HCT116 (cell line): ENCODE measurements at places on chromosomes 16 and 17. TPM values are rescaled to one million over a fixed set of nuclear protein-coding genes. Genes with fewer than 3 reads are reported as not detected.

Gene KRTAP9-4
- total RNA-seq: not detected

DNA sequence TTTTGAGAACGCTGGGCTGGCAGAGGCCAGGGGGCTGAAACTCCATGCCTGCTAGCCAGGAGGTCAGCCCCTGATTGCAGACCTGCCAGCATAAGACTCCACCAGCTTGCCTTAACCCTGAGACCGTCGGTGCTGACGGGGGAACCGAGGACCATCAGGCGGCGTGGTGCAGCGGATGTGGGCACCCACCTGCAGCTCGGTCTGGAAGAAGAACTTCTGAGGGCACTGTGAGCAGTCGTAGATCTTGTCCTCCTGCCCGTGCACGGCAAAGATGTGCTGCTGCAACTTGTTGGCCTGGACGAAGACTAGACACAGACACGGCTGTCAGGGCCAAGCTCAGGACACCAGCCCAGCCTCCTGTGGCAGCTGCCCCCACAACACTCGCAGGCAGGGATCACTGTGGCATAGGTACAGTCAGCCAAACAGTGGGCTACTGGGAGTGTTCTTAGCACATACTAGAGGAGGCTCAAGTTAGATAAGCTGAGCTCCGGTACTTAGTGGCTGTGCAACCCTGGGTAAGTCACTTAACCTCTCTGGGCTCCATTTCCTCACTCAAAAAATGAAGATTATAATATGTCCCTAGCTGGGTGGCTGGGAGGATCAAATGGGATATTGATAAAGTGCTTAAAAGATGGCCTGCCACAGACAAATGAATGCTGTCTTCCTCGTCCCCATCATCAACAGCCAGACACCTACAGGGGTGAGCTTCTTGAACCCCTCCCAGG, 150.0 kb downstream of the C16orf78 start:
- H3K27ac ChIP-seq: no peak overlapping the region
- no peak overlapping the region for H3K4me3 ChIP-seq
- DNase-seq: no peak

Gene CCDC43
- 33.0 TPM for total RNA-seq

DNA sequence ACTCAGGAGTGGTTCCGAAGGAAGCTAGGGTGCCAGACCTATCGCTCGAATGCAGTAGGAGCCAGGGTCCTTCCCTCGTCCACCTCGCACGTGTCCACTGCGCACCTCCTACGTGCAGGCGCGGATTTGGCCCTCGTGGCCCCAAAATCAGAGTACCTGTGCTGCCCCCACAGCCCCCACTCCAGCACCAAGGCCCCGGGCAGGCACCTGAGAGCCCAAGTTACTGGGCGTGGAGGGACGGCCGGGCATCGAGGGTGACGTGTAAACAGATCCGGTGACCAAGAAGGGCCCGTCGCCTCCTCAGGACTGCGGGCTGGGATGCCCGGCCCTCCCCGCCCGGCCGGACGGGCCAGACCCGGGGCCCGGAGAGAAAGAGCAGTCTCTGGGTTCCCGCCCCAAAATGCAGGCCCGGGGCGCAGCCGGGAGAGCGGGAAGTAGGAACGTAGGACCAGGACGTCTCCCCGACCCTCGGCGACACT, 492 bp downstream of the SLC25A39 start:
- peaks cover 19% of the 10 kb centered on the region for H3K36me3 ChIP-seq
- DNase-seq: no peak
- H3K27ac ChIP-seq: peak overlapping the region; percentile 98
- peaks cover 30% of the 10 kb centered on the region for H3K4me1 ChIP-seq

Gene LGALS9C
- total RNA-seq: not detected

GRCh38 chr16:84700446-84701300, 873 bp downstream of the USP10 start:
- H3K4me1 ChIP-seq: peaks cover 5% of the 10 kb centered on the region; the same call in 1 of the 2 replicates
- peak overlapping the region; percentile 90 for H3K4me3 ChIP-seq
- no peak for DNase-seq
- peak overlapping the region; percentile 90 for H3K27ac ChIP-seq
- 0 out of 2 replicates have a peak, but pooled peaks cover 8% of the 10 kb centered on the region for H3K36me3 ChIP-seq

DNA sequence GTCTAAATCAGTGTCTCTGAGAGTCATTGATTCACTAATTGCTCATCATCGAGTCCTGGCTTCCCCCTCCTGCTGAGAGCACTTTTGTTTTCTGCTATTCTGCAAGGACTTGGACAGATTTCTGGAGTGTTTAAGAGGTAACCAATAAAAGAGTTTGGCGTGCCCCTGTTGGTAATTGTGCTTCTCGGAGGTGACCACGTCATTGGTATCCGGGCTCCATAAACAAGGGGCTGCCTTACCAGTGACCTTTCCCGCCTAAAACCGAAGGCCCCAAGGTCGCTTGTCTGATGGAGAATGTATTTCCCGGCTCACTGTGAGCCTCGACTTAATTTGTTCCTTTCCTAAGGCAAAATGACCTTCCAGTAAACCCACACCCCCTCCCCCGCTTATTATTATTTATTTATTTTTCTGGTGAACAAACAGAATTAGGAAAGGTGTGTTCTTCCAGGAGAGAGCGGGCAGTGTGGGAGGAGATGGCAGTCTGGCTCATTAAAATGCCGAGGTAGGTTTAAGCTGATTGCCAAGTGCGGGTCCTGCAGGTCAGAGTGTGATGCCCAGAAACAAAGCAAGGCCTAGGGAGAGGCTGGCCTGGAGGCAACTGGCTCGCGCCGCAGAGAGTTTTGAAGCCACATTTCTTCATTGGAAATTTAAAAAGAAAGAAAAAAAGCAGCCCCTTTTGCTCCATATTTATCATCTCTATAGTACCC, 30.2 kb downstream of the MSI2 start:
- peaks cover 3% of the 10 kb centered on the region; the same call in 1 of the 2 replicates for H3K36me3 ChIP-seq
- DNase-seq: no peak
- no peaks in the 10 kb centered on the region for H3K27me3 ChIP-seq

Gene KRTAP4-3
- total RNA-seq: not detected

DNA sequence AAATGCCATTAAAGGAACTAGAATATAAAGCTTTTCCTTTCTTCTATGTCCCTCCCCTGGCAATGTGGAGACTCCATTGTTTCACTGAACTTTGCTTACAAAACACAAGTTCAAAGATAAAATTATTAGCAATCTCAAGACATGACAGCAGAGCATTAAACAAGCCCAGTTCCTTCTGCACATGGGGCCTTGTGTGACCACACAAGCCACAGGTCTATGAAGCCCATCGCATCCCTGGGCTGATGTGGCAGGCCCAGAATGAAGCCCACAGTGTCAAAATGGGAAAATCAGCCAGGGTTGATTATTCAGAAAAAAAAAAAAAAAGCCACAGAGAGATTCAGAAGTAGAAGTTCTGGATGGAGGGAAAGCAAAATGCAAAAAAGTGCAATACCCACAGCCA, 12.9 kb upstream of the SLC39A11 start:
- H3K4me3 ChIP-seq: no peak overlapping the region
- H3K27ac ChIP-seq: no peak overlapping the region
- H3K4me1 ChIP-seq: no peaks in the 10 kb centered on the region
- H3K27me3 ChIP-seq: no peaks in the 10 kb centered on the region
- no peaks in the 10 kb centered on the region for H3K36me3 ChIP-seq

Gene FBXW10
- not detected for total RNA-seq

- DNase-seq: no peak
- no peak overlapping the region for H3K4me3 ChIP-seq
- no peaks in the 10 kb centered on the region for H3K27me3 ChIP-seq
These were observed 52.7 kb downstream of the VMP1 start for GRCh38 chr17:59760160-59760559.

DNA sequence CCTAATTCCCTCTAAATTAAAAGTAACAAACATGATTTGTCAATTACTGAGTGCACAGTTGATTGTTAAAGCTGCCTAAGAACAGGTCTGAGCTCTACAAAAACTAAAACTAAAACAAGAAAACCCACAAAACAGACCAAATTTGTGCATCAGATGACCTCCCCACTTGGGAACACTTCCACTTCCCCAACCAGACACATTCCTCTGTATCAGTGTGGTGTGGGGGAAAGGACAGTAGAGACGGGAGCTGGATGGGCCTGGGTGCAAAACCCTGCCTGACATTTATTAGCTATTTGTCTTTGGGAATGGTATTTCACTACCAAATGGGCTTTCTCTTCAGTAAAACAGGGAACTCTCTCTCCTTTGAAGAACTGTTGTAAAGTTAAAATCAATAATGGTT, 29.8 kb downstream of the STAT3 start:
- no peak for DNase-seq
- peaks cover 5% of the 10 kb centered on the region; the same call in 1 of the 2 replicates for H3K4me1 ChIP-seq
- H3K36me3 ChIP-seq: no peaks in the 10 kb centered on the region
- no peaks in the 10 kb centered on the region for H3K27me3 ChIP-seq
- no peak overlapping the region for H3K27ac ChIP-seq
- H3K4me3 ChIP-seq: no peak overlapping the region

Gene ZNF213
- 11.0 TPM for total RNA-seq

DNA sequence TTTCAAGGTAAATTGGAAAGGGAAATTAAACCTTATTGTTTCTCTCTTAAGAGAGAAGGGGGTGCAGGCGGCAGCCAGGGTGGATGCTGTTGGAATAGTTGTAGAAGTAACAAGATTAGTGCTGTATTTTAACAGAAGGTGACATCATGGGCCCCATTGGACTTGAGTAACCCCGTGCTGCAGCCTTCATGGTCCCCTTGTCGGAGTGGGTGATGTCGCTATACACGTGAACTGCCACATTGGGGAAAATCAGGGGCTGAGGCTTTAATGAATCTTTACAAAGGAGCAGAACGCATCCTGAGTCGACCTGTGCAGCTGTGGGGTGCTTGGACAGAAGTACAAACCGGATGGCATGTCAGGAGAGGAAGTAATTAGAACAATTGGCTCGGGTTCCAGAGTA, 3.2 kb downstream of the SNX11 start:
- no peak overlapping the region for H3K4me3 ChIP-seq
- no peaks in the 10 kb centered on the region for H3K27me3 ChIP-seq
- H3K27ac ChIP-seq: no peak overlapping the region

Gene NHERF2
- total RNA-seq: 58.4 TPM

DNA sequence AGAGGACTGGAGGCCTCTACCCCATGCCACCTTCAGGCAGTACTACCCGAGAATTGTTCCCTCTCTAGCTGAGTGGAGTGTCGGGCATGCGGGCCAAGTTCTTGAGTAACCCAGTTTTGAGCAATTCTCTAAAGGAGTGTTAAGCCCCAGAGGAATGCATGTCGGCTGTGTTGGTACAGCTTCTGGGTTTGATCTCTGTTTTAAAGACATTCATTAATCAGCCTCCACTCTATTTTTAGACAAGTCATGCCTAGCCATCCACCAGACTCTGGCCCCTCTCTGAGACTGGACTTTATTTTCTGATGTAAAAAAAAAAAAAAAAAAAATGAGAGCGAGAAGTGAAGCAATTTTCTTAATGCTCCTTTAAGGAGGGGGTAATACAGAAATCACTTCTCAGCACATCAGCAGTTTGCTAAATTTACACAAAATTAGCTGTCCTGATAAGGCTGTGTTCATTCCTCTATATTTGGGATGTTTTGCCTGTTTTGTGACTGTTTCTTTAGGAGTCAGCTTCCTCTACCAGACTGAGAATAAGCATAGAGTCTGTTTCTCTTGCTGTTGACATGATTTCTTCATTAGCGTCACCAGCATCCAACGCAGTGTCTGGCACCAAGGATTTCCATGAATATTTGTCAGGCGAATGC, 88.7 kb downstream of the AXIN2 start:
- no peak overlapping the region for H3K27ac ChIP-seq
- H3K4me3 ChIP-seq: no peak overlapping the region
- H3K27me3 ChIP-seq: 0 out of 2 replicates have a peak, but pooled peaks cover 4% of the 10 kb centered on the region
- no peaks in the 10 kb centered on the region for H3K36me3 ChIP-seq
- DNase-seq: no peak

Gene ENPP7
- total RNA-seq: not detected

DNA sequence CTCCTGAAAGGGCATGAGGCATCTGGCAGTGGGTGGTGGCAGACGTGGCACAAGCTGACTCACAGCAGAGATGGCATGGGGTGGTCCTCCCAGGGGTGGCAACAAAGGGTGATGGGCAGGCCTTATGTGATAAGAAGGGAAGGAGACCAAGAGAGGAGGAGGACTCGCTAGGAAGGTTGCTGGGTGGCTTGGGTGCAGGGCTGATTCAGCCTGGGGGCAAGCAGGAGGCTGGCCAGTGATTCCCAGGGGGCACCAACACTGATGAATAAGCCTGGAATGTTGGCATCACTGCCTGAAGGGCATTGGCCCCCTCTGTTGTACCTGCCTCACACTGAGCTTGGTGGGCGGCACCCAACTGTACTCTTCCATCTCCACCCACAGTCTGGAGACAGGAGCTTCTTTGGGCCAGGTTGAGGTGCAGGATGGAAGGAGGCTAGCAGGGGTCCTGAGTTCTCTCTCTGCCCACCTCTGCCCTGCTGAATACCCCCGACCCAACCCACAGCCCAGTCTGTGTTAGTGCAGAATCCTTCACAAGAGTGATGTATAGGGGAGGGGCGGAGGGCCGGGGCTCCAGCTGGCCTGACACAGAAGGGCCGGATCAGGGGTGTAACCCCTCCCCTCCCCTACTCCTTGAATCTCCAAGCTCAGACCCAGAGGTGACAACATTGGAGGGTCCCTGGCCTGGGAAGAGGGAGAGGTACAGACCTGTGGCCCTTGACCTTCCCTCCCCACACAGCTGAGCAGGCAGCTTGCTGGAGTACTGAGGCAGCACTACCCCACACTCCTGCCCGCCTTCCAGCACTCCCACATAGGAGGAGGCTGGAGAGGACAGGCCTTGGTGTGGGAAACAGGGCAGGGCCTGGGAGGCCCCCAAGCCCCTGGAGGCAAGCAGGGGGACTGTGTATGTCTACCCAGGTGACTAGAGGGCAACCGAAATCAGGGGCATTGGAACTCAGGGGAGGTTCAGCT, 2.6 kb downstream of the STAC2 start:
- no peak overlapping the region for H3K4me3 ChIP-seq
- no peaks in the 10 kb centered on the region for H3K27me3 ChIP-seq
- peaks cover 7% of the 10 kb centered on the region; the same call in 1 of the 2 replicates for H3K4me1 ChIP-seq
- no peak overlapping the region for H3K27ac ChIP-seq
- no peaks in the 10 kb centered on the region for H3K36me3 ChIP-seq
- no peak for DNase-seq

GRCh38 chr16:87487361-87487924, 5.4 kb downstream of the ZCCHC14 start:
- no peaks in the 10 kb centered on the region; the same call in 1 of the 2 replicates for H3K36me3 ChIP-seq
- H3K4me1 ChIP-seq: peaks cover 14% of the 10 kb centered on the region; the same call in 1 of the 2 replicates
- H3K4me3 ChIP-seq: peak overlapping the region; percentile 57
- H3K27ac ChIP-seq: peak overlapping the region; percentile 23
- H3K27me3 ChIP-seq: no peaks in the 10 kb centered on the region

- H3K27ac ChIP-seq: no peak overlapping the region
- DNase-seq: no peak
- no peaks in the 10 kb centered on the region for H3K36me3 ChIP-seq
- no peak overlapping the region for H3K4me3 ChIP-seq
- H3K4me1 ChIP-seq: no peaks in the 10 kb centered on the region; the same call in 1 of the 2 replicates
These were observed 23.5 kb downstream of the SMTNL2 start for GRCh38 chr17:4607773-4608187.

GRCh38 chr17:77499699-77500435, 359.1 kb downstream of the SEC14L1 start:
- H3K27ac ChIP-seq: no peak overlapping the region
- DNase-seq: no peak
- H3K4me1 ChIP-seq: no peaks in the 10 kb centered on the region
- H3K4me3 ChIP-seq: no peak overlapping the region
- peaks cover 4% of the 10 kb centered on the region; the same call in 1 of the 2 replicates for H3K36me3 ChIP-seq

Gene ANKRD40CL
- 0.57 TPM for total RNA-seq

Gene LDHD
- total RNA-seq: 3.4 TPM

Gene LUC7L
- 50.5 TPM for total RNA-seq

Gene TMC5
- total RNA-seq: 15.7 TPM
